ENCODE measurements at places on chromosomes 16 and 17. TPM values are rescaled to one million over a fixed set of nuclear protein-coding genes. Genes with fewer than 3 reads are reported as not detected.
A peak's percentile ranks its signal among the peaks of the same experiment; 100 is the strongest.

DNA sequence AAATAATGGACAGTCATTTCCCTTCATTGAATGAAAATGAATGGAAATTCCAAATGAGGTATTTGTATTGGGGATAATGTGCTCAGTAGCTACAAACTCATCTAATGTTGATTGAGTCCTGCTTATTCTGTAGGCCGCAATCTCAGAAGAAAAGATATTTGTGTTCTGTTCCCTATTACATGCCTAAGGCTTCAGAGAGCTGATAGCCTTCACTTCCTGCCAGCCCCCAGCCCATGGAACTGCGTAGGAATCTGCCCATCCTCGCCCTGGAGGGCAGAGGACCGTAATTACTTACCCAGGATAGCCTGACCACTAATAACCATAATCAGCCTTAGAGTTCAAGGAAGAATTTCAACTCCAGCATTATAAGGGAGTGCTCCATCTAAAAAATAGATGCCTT, 17.9 kb upstream of the SNTB2 start:
- DNase-seq = no peak

- DNase-seq = peak; percentile 65
Observed at GRCh38 chr16:87657621-87658192, 55.4 kb downstream of the JPH3 start.

The CRAMP1 gene
- total RNA-seq = 7.0 TPM

- DNase-seq = no peak
Observed at GRCh38 chr16:54106057-54106456, 180.5 kb downstream of the IRX3 start.

DNA sequence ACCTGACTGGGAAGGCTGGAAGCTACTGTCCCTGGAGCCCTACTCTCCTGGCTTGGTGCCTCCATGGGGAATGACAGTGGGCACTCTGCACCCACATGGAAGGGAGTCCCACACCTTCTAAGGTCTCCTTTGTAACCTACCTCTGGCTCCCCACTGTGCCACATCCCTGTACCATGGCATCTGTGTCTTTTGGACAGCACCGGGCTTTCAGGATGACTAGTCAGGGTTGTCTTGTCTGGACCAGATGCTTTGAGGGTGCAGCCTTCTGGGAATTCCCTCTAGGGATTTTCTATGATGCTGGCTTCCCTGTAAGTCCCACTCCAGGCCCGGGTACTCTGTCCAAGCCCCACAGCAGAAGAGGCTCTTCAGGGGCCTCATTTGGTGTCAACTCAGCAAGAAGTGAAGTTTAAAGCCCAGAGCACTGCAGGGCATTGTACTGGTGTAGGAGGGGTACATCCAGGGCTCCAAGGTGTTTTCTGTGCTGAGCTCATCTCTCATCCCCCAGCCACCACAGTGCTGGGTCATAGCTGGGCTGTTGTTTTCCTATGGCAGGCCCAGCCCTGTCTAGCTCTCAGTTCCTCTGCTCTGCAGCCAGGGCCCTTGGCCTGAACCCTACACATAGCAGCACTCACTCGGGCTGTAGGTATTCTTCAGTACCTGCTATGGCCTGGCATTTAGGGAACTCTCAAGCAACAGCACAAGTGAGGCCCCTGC, 255.3 kb downstream of the CPPED1 start:
- DNase-seq = no peak

- DNase-seq = no peak
Observed at GRCh38 chr17:7102421-7102820, 12.2 kb downstream of the ASGR2 start.

DNA sequence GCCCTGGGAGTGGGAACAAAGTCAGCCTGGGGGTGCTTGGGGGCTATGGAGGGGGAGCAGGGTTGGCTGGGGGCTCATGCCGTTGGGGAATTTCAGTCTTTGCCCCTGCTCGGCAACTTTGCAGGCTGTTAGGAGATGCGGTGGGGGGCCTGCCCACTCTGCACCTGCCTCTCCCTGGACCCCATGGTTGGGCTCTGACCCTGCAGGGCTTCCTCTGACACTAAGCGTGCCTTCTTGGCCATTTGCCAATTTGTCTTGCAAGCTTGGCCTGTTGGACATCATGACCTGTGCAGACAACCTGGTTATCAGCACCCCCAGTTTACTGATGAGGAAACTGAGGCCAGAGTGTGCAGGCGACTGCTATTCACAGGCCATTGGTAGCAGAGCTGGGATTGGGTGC, 14.6 kb downstream of the ADCY7 start:
- DNase-seq = no peak

The NPIPB6 gene
- total RNA-seq = 0.27 TPM

DNA sequence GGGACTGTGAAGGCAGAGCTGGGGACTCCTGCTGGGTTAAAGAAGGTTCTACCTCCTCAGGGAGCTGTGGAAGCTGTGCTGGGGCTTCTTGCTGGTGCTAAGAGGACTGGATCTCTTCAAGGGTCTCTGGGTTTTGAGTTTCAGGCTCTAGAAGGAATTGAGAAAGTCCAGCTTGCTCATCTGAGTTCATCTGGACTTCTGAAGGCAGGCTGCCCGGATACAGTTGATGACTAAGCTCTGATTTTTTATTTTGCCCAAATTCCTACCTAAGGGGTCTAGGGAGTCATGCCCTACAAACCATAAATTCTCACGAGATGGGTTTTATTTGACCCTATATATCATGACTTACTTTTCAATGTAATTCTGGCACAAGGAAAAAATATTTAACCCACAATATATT, 46.8 kb upstream of the TMEM97 start:
- DNase-seq = peak; percentile 31

DNA sequence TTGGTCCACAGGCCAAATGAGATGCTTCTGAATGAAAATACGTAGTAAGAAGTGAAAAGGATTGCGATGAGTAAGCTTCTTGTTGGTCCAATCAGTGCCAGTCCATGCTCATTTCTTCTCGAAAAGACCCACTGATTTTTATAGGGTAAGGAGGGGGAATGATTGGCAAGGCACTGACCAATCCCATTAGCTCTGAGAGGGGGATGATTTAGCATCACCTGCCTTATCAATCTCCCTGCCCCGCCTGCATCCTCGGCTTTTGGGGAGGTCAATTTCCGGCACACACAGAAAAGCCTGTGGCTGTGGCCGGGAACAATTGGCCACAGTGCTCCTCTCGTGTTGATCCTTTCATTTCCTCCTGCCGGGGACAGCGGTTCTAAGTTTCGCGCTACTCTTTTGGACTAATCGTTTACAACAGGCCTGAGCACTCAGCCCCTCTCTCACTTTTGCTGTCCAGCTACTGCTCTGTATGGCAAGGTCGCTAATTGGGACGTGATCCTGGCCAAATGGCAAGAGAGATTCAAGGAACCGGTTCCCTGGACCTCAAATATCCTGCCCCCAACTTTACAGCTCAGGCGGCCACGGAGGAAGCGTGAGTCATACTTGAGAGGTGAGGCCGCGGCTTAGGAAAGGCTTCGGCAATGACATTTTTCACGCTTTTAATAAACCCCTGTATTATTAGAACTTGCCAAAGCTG, 43.1 kb downstream of the TBX4 start:
- peak; percentile 86 for DNase-seq

GRCh38 chr16:85393674-85394451, 219.3 kb upstream of the GSE1 start:
- no peak for DNase-seq

DNA sequence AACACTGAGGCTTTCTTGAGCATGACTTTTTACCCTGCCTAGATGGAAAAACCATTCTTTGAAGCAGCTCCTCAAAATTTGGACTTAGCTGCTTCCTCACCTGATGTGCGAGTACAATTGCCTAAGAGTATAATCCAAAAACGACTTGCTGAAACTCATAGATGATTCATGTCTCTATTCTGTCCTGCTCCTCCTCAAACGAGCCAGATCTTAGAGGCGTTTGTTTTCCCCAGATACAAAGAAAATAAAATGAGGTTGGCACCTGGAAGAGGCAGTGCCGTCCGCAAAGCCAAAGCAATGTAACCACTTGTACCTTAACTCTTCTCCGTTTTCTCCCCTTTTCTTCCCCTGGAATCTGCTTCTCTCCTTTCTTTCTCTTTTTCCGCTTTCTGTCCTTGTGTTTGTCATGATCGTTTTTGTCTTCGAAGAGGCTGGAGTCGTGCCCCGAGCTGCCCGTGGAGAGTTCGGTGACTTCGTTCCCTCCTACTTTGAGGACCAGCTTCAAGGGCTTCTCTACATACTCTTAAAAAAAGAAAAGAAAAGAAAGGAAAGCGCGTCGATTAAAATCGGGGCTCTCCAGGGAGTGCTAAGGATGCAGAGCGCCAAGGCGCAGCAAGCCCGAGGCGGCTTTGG, 895 bp downstream of the BRD7 start:
- no peak for DNase-seq

DNA sequence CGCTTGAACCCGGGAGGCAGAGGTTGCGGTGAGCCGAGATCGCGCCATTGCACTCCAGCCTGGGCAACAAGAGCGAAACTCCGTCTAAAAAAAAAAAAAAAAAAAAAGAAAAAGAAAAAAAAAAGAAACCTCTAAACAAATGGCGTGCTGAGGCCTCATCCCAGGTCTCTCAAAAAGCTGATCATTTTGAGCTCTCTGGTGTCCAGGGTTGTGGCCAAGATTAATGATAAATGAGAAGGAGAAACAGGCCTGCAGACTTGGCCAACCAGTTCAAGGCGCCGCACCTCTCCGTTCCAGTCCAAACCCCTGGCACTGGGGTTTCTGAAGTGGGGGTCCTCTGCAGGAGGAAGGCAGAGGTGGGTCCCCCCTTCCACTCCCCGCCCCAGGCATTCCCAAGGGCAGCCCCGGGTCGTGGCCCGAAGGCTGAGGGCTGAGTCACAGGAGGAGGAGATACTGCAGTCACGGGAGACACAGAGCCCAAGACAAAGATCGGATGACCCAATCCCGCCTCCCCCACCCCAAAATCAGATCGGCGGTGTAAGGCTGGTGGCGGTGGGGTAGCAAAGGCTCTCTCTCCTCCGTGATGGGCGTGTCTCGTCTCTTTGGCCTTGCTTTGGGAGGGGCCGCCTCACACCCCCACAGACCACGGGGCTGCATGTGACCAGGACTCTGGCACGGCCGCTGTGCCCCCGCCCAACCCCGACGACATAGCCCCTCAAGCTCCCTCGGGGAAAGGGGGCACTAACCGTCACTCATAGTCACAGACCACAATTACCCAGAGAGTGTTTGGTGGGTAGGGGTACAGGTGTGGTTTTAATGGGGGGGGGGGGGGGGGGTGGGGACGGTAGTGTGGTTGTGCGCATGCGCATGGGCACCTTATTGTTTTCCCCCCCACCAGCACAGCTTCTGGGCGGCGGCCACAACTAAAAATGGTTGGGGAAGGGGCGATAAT, 1.1 kb downstream of the VAT1 start:
- DNase-seq = peak; percentile 71

DNA sequence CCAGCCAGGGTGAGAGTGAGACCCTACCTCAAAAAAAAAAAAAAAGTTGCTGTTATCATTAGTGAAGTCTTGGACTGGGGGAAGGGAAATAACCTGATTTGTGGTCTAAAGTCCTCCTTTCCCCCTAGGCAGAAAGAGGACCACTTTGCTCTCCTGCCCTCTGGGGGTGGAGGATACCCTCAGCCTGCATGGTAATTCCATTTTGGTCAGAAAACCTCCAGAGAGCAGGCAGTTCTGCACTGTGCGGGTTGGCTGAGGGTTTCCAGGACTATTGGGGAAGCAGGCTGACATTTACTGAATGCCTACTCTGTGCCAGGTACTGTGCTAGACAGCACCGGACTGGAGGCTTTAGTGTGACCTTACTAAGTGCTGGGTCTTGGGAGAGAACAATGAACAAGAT, 2.6 kb downstream of the ADAP2 start:
- DNase-seq = no peak

GRCh38 chr16:73433731-73434307, 385.9 kb upstream of the ZFHX3 start:
- no peak for DNase-seq

Data from HT1080 (cell line).